ENCODE measurements at places on chromosomes 12 and 14.
A peak's percentile ranks its signal among the peaks of the same experiment; 100 is the strongest.

DNA sequence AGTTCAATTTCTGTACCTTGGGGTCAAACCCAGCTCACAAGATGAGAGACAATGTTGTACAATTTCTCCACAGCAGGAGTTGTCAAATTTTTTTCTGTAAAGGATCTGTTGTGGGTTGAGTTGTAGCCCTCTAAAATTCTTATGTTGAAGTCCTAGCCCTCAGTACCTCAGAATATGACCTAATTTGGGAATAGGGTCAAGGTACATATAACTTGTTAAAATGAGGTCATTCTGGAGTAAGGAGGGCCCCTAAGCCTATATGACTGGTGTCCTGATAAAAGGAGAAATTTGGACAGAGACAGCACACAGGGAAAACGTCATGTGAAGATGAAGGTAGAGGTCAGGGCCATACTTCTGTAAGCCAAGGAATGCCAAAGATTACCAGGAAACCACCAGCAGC lies 264.9 kb downstream of the TTC8 start:
- no peak for DNase-seq

DNA sequence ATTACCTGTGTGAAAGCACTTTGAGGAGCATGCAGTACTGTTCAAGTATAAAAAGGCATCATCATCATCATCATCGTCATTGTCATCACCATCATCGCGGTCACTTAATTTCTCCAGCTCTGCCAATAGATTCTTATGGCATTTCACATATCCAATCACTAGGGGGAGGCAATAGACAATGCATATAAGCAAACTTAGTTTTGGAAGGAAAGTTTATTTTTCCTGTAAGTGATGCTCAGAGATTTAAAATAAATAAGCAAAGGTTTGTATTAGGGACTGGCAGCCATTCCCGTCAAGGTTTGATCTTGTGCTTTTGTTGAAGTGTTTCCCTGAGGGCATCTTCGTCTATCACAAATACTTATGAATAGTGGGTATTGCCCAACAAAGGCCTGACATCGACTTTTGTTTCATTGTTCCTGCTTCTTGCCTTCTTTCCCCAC lies 127.4 kb downstream of the KTN1 start:
- DNase-seq, result no peak

- DNase-seq, result no peak
These were observed 35.3 kb downstream of the CAPS2 start for GRCh38 chr12:75294797-75295196.

DNA sequence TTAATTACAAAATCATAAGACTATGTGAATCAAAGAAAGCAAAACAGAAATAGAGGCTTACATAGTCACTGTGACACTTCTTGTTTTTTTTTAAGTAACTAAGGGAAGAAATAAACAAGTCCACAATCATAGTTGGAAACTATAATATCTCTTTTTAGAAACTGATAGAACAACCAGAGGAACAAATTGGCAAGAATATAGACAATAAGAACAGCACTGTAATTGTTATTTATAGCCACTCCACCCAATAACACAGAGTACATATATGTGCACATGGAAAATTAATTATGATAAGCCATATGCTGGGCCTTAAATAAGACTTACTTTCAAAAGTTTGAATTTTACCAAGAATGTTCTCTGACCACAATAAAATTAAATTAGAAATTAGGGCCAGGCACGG lies 101.1 kb downstream of the PLEKHG7 start:
- no peak for DNase-seq

GRCh38 chr14:36367985-36368774 lies 47.7 kb upstream of the MBIP start:
- DNase-seq, result no peak

DNA sequence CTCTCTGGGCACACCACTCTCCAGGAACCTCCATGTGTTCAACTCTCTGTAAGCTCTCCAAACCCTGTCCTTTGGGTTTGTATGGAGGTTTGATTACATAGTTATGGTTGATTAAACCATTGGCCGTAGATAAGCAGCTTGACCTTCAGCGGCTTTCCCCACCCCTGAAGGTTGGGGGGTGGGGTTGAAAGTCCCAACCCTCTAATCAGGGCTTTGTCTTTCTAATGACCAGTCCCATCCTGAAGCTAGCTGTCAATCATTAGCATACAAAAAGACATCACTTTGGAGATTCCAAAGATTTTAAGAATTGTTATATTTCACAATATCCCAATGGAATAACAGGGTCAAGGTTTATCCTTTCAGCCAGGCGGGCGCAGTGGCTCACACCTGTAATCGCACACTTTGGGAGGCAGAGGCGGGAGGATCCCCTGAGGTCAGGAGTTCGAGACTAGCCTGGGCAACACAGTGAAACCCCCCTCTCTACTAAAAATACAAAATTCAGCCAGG lies 8.4 kb downstream of the FAM186A start:
- DNase-seq, result no peak

GRCh38 chr12:67222302-67222701 lies 46.9 kb upstream of the CAND1 start:
- DNase-seq, result peak; percentile 5

GRCh38 chr12:20523658-20524057 lies 155.3 kb downstream of the PDE3A start:
- no peak for DNase-seq

- DNase-seq, result no peak
These were observed 1140.5 kb downstream of the GALC start for GRCh38 chr14:86852530-86852929.

- DNase-seq, result no peak
These were observed 41.5 kb downstream of the KIF21A start for GRCh38 chr12:39401459-39401858.

- DNase-seq, result no peak
These were observed 121.0 kb downstream of the SCARB1 start for GRCh38 chr12:124742678-124743077.

GRCh38 chr12:92606956-92607355 lies 95.8 kb upstream of the PLEKHG7 start:
- no peak for DNase-seq

DNA sequence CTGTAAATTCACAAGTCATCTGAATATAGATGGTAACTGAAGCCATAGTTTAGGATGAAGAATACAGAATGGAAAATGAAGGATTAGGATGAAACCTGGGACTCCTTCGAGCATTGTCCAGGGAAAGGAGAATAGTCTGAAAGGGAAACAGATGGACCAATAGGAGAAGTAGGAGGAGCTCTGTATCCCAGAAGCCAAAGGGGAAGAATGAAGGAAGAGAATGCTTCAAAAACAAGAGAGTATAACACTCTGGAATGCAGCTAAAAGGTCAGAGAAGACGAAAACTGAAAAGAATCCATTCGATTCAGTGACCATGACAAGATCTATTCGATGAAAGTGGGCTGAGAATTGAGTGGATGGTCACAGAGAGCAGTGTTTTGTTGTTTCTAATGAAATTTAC lies 1.0 kb downstream of the GMFB start:
- DNase-seq, result no peak

DNA sequence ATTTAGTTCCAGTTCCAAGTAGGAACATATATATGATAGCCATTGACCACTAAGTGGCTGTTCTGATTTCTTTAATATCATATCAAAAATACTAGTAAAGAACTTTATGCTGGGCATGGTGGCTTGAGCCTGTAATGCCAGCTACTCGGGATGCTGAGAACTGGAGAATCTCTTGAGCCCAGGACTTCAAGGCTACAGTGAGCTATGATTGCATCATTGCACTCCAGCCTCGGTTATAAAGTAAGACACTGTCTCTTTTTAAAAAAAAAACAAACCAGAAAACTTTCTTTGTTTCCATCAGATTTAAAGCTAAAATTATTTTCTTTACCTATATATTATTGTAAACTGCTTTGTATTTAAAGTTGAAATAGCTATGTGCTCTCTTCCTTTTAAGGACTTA lies 127.0 kb downstream of the SCAF11 start:
- DNase-seq, result no peak

DNA sequence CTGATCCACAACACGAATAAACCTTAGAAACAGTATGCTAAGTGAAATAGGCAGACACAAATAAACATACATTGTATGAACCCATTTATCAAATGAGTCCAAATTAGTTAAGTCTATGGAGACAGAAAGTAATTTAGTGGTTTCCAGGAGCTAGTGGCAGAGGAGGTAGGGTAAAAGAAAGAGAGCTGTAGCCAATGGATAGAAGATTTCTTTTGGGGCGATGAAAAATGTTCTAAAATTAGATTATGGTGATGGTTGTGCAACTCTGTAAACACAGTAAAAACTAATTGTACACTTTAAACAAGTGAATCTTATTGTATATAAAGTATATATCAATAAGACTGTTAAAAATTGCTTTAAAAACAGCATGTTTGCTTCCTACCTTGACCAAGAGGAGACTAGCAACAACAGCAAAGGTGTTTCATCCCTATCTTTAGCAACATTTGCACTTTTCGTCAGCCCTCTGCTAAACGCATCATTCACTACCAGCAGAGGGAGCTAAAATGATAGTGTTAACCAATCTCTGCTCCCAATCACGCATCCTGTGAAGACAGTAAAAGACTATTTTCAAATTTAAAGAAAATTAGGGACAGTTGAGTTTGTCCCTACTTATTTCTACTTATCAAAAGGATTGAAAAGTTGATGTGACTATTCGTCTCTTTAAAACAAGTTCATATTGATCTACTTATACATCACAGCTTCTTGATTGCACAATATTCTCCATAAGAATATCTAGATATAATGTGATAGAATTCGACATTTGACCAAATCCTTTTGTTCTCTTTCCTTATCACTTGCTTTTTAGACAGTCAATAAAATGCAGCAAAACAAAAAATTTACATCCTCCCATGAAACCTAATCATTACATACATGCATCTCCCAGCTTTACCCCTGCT lies 24.0 kb upstream of the LGR5 start:
- DNase-seq, result peak; percentile 48

DNA sequence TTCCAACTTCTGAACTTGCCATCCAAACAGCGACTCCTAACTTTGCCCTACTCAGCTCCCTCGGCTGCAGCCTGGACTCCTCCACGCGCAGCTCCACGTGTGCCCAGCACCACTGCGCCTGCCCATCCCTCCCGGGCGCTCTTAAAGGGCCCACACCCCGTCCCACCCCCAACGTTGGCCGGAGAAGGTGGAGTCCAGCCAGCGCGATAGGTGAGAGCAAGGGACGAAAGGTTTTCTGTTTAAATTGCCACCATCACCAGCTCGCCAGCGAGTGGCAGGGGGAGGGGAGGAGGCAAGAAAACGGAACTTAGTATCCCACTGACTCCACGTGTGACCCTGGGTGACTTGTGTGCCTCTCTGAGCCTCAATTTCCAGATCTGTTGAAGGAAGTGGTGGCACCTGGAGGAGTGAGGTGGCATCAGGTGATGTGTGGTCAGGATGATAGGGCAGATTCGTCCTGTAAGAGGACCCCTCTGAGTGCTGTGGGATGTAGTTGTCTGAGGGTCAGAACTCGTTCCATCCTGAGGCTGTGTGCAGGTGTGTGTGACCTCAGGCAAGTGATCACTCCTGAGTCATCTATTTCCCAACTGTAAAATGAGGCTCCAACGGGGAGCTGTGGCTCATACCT lies 59.7 kb downstream of the TRPV4 start:
- DNase-seq, result no peak

DNA sequence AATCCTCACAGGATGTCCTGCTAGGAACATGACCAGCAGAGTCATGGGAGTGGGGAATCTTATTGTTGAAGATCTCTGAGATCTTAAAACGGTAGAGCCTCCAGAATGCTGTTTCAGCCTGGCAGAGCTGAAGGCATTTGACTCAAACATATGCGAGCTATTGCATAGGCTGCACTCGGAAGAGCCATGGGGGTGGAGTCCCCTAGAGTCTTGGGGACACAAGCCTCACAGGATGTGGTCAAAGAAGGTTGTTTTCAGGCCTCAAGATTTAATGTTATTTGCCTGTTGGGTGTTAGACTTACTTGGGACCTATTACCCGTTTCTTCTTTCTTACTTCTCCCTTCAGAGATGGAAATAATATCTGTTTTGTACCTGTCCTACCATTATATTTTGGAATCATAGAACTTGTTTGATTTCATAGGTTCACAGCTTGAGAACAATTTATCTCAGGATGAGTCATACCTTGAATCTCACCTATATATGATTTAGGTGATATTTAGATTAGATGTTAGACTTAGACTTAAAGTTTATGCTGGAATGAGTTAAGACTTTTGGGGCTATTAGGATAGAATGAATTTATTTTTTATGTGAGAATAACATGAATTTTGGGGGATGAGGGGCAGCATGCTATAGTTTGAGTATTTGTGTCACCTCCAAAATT lies 172.2 kb upstream of the ATP2B1 start:
- no peak for DNase-seq

DNA sequence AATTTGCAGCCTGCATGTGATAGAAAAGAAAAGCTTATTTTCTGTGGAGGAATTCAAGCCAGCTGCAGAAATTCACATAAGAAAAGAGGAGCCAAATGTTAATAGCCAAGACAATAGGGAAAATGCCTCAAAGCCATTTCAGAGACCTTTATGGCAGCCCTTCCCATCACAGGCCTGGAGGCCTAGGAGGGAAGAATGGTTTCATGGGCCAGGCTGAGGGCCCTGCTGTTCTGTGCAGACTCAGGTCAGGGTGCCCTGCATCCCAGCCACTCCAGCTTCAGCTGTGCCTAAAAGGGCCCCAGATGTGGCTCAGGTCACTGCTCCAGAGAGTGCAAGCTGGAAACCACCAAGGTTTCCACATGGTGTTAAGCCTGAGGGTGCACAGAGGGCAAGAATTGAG lies 21.2 kb upstream of the CCDC88C start:
- no peak for DNase-seq

DNA sequence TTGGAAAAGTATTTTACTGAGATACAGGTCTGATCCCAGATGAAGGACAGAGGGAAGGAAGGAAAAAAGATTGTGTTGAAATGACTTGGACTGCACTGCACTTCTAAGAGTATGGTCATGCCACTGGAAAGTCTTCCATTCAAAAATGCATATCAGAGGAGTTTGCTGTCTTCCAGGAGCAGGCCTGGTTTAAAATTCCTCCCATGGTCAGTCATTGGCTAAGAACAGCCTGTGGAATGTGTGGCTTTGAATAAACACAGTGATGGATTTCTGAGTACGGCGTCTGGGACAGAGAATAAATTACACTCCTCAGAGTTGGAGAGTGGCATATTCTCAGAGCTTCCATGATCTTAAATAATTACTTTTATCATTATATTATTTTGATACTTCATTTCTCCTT lies 245.8 kb upstream of the PDZRN4 start:
- DNase-seq, result no peak

GRCh38 chr12:67919406-67919805 lies 69.8 kb upstream of the IFNG-AS1 start:
- DNase-seq, result no peak

DNA sequence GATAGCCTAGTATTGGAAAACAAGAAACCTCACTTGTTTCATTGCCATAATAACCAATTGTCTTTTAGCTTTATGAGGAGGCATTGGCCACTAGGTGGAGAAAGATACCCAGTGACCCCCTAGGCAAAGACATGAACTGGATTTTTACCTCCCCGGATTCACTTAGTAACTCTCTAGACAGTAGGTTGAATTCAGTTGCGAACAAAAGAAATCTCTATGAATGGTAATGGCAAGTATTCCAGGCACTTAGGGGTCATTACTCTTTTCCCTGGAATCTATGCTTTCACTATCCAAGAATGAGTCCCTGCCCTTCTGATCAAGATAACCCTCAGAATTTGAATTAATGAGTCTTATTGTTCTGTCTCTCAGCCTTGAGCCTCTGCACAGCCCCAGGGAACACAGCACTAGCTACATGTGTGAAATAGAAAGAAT lies 29.5 kb upstream of the RHOJ start:
- peak; percentile 5 for DNase-seq
